NCI-H1092 treated with DMSO at 0.1 percent for 48 hours (cell line): ENCODE measurements at places on chromosomes 3 and 15.

- DNase-seq: peak; percentile 66
Observed at GRCh38 chr3:44865272-44866035, 3.7 kb downstream of the TMEM42 start.

GRCh38 chr3:150699068-150699639 lies 4.6 kb downstream of the ERICH6 start:
- no peak for DNase-seq

- no peak for DNase-seq
Observed at GRCh38 chr3:123318374-123318773, 116.6 kb downstream of the SEC22A start.

DNA sequence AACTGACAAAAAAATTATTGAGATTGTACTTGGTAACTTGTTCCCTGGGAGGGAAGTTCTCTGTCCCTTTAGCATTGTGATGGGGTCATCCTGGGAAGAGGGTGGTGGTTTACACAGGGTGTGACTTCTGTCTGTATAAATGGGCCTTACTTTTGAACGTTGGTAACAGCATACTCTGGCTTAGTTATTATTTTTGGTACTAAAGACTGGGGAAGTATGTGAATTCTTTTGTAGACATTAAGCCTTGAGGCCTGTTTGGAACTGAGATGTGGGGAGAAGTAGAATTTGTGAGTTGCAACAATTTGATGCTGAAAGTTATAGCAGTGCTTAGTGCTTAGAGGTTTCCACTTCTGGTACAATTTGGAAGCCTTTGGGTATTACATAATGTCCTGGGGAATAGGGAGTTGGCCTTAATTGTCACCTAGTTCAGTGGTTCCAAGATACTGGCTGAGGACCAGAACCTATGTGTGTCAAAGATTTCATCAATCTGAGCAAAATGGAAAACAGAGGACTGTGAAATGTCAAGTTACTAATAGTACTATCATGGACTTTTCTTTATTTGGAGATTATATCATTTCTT lies 15.9 kb downstream of the TLNRD1 start:
- no peak for DNase-seq

- no peak for DNase-seq
Observed at GRCh38 chr15:90211440-90212143, 10.5 kb downstream of the SEMA4B start.

DNA sequence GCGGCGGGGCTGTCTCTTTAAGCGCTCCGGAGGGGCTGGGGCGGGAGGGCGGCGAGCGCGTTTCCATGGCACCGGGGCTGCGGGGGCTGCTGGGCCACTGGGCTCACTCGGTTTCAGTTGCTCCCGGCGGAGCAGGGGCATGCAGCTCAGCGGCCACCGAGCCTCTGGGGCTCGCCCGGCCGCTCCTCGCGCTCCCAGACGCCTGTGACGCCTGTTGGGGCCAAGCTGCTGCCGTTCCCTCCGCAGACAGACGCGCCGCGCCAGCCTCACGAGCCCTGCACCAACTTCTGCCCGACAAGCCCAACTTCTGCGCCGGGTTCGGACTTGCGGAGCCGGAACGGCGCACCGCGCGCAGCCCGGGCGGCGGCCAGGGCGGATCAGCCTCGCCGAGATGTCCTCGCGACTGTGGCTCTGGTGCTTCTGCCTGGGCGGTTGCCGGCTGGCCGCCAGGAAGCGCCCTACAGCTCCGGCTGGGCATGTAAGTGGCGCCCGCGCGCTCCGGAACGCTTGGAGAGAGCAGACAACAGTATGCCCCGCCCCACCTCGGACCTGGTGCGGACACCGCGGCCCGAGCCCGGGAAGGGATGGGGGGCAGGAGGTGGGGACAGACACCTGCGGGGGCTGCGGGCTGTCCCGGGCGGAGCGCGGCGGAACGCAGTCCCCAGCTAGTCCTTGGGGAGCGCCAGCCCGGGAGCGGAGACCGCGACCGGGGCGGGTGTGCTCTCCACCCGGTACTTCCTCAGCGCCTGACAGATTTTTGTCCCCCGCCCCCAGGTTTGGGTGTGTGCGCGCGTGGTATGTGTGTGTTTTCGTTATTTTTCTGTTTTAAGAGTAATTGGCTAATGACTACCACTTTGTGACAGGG lies 154.1 kb upstream of the GOLIM4 start:
- DNase-seq: peak; percentile 82

- no peak for DNase-seq
Observed at GRCh38 chr3:184237211-184237610, 7.8 kb downstream of the VWA5B2 start.
